Myocyte (in vitro differentiated cells): ENCODE measurements at places on chromosomes 13 and 19. TPM values are rescaled to one million over a fixed set of nuclear protein-coding genes. Genes with fewer than 3 reads are reported as not detected.

MADCAM1 gene
- total RNA-seq: 0.29 and 0.52 TPM in 2 replicates

NLRP7 gene
- total RNA-seq: not detected in 2 replicates

DNA sequence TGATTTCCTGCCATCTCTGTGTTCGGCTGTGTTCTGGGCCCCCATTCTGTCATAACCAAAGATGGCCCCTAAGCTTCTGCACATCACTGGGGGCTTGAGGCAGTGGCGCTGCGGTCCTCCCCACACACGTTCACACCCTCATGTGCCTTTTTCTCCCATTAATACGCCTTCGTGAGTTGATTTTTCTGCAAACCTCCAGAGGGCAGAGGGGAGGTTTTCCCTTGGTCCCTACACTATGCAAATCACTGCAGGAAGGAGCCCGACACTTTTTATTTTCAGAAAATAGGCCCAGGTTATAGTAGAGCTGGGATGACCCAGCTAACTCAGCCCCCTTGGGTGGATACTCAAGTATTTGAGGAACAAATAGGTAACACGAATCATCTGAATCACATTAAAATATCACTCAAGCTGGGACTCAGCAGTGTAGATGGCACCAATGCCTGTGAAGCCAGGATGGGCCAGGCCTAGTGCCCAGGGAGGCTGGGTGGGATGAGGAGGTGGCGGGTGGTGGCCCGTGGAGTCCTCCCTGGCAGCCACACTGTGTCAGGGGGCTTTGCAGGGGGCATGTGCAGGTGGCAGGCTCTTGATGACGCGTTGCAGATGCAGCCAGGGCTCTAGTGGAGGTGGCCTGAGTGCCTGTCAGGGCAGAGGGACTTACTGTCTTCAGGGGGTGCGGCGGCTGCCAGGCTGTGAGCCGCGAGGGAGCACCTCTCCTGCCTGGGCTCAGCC lies 234.3 kb downstream of the TEX29 start:
- no peak for DNase-seq

DNA sequence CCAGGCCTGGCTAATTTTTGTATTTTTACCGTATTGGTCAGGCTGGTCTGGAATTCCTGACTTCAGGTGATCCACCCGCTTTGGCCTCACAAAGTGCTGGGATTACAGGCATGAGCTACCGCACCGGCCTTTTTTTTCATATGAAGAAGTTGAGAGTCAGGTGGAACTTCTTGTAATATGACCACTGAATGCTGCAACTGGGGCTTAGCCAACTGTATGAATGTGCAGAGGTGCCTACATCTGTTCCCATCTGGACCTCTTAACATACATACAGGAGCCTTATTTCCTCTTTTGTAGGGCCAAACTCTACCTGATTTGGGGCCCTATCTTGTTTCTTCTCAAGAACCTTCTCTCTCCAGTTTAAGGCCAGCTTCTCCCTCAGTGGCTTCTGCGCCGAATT lies 11.9 kb upstream of the GGACT start:
- no peak for DNase-seq

DNA sequence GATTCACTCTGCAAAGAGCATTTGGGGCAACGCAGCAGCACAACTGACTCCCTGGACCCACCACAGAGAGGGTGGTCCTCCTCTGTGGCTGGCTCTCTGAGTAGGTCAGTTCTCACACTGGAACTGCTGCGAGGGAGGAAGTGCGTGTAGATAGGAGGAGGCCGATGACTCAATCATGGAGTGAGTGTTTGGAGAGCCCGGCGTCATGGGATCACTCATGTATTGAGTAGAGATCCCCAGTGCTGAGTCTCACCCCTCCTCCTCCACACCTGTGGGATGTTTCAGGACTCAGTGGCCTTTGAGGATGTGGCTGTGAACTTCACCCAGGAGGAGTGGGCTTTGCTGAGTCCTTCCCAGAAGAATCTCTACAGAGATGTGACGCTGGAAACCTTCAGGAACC lies 8.9 kb downstream of the ZNF101 start:
- no peak for DNase-seq

DNA sequence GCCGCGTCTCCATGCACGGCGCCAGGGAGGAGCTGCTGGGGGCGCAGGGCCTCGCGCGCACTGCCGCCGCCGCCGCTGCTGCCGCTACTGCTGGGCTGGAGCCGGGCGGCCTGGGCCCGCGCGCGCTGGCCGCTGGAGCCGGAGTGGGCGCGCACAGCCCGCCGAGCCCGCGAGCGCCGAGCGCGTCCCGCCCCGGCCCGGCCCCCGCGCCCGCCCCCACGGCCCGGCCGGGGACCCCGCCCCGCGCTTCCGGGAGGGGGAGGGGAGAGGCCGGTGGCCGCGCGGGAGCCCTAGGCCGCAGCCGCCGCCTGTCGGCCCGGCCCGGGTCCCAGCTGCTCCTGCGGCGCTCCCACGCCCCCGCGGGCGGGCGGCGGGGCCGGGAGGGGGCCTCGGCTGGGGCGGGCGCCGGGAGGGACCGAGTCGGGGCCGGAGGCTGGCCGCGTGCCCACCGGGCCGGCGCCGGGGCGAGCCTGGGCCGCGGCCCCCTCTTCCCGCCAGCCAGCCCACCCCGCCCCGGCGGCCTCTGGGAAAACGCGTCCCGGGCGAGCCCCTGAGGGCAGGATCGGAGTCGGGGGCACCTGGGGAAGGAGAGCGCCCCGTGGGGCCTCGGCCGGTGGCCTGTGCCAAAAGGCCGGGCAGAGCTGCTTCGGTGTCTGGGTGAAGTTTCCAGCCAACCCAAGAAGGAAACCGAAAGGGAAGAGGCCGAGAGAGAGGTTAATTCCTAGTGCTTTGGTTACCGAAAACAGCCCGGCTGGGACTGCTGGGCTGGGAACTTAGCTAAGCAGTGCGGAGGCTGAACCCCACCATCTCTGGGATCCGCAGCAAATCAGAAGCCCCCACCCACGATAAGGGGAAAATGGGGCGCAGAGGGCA lies at the start of gene STK24:
TSS of gene STK24 (minus strand) at position 145 of the 873 bp plus-strand sequence. CDS start 321 bp downstream, outside the sequence.
- DNase-seq: peak; percentile 79

GRCh38 chr19:8085598-8086408 lies 33.2 kb downstream of the CCL25 start:
- peak; percentile 13 for DNase-seq

- DNase-seq: no peak
These were observed 176.2 kb downstream of the FOXO1 start for GRCh38 chr13:40490086-40490758.

DNA sequence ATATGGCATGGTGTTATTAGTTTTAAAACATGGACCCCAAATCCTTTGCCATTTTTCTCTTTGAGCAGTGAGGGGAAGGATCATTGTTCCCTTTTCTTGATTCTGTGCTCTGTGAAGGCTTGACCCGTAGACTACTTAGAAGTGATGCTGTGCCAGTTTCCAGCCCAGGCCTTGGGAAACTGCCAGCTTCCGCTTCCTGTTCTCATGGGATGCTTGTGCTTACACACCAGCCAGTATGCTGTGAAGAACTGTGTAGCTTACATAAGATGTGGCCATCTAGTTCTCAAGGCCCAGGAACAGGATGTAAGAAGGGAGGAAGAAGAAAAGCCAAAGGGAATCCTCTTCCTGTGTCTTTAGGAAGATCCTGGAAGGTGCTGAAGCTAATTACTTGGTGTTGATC lies 180.9 kb downstream of the PCCA start:
- DNase-seq: peak; percentile 45

GRCh38 chr13:76913898-76914297 lies 27.7 kb upstream of the KCTD12 start:
- DNase-seq: no peak

- DNase-seq: no peak
These were observed 1127.3 kb downstream of the PCDH9 start for GRCh38 chr13:66102864-66103263.
